ENCODE measurements at places on chromosomes 5 and 9.
A peak's percentile ranks its signal among the peaks of the same experiment; 100 is the strongest.

DNA sequence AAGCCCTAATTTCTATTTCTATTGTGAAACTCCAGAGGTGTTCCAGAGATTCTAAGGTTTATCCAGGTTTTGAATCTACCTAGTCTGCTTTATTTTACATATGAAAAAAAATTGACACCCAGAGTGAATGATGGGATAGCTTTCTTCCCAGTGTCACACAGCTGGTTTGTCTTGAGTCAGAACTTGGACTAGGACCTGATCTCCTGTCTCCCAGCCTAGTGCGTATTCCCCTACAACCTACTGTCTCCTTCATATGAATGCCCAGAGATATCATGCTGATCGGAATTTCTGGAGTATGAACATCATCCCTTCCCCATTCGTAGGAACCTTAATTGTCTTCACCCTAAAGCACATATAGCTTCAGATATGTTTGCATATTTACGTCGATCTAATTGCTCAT, 524.2 kb downstream of the SPATA31D1 start:
- no peak for DNase-seq

- no peak for DNase-seq
Measured at GRCh38 chr5:5885782-5886181, 463.3 kb downstream of the ICE1 start.

GRCh38 chr9:124291801-124292396, 34.1 kb downstream of the NEK6 start:
- peak; percentile 57 for DNase-seq

DNA sequence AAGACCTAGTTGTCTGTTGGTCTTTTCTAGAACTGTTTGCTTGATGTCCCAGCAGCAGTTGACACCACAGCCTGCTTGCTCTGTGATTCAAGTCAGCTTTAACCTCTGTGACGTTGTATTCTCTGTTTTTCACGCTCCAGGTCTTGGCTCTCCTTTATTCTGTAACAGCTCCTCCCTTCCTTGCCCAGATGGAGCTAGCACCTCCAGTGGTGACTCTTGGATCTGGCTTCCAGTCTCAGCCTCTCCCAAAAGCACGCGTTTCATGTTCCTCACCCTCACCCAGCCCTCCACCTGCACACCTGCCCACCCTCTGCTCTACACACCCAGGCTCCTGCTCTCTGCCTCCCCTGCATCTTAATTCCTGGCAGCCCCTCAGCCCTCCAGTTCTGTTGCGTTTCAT, 50.6 kb downstream of the DMRT1 start:
- DNase-seq = no peak

GRCh38 chr5:123874600-123875201, 362.7 kb downstream of the CSNK1G3 start:
- no peak for DNase-seq

DNA sequence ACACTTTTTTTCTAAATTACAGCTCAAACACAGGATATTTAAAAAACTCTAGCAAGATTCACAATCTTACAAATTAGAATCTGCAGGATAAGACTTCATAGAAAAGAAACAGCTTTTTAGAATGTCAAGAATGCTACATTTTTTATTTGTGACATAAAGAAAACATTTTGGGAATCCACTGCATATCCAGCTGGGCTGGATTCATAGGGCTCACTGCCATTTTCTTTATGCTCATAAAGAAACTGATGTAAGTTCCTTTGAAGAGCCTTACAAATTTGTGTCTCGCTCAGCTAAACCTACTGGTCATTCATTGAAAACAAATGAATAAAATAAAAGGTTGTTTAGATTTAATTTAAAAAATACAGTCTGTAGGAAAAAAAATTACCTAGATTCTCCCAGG, 332.3 kb downstream of the TRPM3 start:
- no peak for DNase-seq

DNA sequence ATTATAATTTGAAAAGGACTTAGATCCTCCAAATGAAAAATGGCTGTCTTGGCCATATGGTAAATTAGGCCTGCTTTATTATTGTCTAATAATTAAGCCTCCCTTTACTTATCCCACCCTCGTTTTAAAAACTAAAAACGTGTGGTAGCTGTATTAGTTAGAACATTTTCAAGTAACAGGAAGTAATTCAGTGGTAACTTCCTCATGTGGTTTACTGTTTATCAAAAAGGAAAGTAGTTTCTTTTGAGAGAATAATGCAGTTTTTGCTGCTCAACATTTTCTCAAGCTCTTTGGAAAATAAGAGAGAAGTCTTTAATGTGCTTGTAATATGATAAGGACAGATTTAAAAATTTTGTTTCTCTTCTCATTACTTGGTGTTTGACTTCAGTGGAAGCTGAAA, 26.0 kb downstream of the ZCCHC7 start:
- DNase-seq = no peak

DNA sequence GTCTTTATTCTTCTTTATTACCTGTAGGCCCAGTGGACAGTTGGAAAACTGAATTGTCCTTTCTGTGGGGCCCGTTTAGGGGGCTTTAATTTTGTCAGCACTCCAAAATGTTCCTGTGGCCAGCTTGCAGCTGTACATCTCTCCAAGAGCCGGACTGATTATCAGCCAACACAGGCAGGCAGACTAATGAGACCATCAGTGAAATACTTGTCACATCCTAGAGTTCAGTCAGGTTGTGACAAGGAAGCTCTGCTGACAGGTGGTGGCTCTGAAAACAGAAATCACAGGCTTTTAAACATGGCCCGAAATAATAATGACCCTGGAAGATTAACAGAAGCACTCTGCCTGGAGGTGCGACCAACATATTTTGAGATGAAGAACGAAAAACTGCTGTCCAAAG, 47.9 kb downstream of the RNF180 start:
- no peak for DNase-seq

DNA sequence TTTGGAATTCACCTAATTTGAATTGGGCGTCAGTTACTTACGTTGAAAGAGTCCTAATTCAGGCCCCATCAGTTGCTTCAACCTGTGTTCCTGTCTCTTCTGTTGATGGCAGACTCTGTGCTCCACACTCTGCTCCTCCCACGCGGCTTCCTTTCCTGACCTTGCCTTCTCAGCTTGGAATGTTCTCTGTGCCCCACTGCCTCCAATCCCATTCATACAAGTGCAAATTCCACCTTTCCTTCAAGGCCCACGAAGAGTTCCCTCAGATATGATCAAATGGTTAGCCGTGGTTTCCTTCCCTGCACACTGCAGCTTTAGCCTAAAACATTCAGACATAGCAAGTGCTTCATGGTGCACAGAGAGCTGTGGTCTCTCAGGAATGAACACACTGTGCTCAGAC, 65.7 kb downstream of the SREK1 start:
- DNase-seq = no peak

DNA sequence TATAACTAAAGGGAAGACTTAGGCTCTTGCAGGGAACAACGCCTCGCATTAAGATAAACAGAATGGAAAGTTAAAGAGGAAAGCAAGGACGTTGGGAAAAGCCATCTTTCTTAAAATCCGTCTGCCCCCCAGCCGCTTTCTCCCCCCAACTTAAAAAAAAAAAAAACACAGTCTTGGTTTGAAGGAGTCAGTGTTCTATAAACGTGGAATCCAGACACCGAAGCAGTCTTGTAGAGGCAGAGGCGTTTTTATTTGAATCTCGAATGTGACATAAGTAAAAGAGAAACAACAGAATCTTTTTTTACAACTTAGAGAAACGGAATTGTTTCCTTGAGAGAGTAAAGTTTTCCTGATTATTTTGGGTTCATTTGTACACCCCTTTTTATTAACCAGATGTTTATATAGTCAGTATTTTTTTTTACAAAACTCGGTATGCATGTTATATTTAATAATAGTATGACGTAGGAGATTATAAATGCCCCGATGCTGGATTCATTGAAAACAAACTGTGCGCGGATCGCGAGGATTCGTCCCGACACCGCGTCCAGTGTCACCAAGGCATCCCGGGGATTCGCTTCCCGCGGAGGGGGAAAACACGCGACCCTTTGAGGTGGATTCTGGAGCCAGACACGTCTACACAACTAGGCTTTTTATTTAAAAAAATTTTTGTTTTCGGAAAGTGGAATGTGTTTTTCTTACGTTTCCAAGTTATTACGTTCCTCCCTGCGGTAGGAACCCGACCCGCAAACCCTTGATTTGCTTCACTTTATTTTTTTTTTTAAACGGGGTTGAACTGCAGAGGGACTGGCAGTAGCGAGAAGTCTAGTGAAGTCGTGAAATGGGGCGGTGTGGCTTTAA, 6.7 kb downstream of the PTCH1 start:
- no peak for DNase-seq

- DNase-seq = no peak
Measured at GRCh38 chr9:75921391-75922127, 31.1 kb downstream of the PCSK5 start.

DNA sequence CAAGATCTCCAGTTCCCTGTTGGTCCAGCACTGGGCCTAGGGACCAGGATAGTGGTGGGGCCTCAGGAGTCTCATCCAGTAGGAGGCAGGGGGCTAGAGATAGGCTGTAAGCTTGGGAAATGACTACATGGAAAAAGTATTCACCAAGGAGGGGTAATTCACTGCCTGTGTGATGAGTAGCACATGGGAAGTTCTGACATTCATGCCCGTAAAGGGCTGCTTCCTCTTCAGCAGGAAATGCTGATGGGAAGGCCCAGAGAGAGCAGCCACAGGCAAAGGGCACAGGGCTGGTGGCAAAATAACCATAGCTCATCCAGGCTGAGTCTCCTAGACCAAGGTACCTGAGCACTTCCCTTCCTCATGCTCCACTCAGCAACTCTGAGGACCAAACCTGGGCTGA, 23.1 kb upstream of the FRRS1L start:
- DNase-seq = no peak

GRCh38 chr5:109987970-109988369, 298.2 kb downstream of the MAN2A1 start:
- DNase-seq = no peak

GRCh38 chr9:16425562-16426231, 444.8 kb downstream of the BNC2 start:
- DNase-seq = no peak

- no peak for DNase-seq
Measured at GRCh38 chr5:72633649-72634048, 126.4 kb upstream of the ZNF366 start.

- DNase-seq = peak; percentile 96
Measured at GRCh38 chr5:181191526-181192336, 13.3 kb downstream of the TRIM7 start.

DNA sequence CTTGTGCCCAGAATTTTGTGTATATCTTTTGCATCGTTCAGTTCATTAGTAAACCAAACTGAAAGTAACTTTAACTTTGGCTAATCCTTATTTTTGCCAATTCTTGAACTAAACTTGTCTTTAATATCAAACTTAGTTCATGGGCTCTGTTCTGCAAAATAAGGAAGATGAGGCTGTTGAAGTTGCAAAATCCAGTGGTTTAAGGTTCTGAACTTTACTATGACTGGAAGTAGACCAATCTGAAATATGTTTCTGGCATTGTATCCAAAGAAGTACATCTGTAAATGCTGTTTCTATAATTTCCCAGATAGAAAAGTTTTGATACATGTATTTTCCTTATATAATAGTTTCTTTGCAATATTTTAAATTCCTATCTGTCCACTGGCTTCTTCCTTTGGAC, 238.1 kb downstream of the CETN3 start:
- no peak for DNase-seq

- DNase-seq = no peak
Measured at GRCh38 chr5:102796498-102796897, 41.4 kb downstream of the PAM start.

GRCh38 chr5:135493406-135494180, 41.4 kb upstream of the TIFAB start:
- no peak for DNase-seq

DNA sequence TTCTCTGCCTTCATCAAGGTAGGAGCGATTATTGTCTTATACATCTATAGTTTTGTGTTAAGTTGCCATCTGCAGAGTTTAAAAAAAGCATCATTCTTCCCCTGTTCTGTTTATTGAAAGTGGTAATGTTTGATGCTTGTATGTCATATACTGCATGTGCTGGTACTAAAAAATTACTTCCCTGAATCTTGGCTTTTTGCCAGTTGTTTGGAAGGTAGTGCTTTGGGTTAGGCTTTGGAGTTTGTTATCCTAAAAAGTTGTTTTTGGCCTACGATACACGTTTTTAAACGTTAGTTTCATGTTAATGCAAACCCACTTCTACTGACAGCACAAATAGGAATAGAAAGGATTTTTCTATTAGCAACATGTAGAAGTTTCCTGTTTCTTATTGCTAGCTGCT, 158.3 kb downstream of the GIN1 start:
- DNase-seq = no peak

- no peak for DNase-seq
Measured at GRCh38 chr9:136678624-136679023, 8.6 kb downstream of the AGPAT2 start.

All from lower lobe of right lung (tissue), 2 donors.